ENCODE measurements at places on chromosomes 1 and 21.

DNA sequence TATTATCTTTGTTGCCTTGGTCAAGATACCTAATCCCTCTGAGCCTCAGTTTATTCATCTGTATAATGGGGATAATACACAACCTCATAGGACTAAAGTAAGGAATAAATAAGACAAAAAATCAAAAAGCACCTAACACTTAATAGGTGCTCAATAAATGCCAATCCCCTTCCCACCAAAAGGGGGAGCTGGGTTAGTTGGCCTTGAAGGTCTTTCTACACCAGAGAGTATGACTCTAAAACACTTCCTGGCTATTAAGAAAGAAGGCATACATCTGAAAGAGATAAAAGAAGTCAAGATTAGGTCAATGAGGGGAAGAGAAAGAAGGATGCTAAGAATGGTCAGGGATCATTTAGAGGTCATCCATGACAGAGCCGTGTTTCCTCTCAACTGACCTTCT lies 11.1 kb downstream of the VSIG8 start:
- DNase-seq = no peak

GRCh38 chr1:29177022-29177705 lies 4.5 kb downstream of the SRSF4 start:
- DNase-seq = no peak

- DNase-seq = no peak
These were observed 503.8 kb upstream of the PLXNA2 start for GRCh38 chr1:208747979-208748378.

DNA sequence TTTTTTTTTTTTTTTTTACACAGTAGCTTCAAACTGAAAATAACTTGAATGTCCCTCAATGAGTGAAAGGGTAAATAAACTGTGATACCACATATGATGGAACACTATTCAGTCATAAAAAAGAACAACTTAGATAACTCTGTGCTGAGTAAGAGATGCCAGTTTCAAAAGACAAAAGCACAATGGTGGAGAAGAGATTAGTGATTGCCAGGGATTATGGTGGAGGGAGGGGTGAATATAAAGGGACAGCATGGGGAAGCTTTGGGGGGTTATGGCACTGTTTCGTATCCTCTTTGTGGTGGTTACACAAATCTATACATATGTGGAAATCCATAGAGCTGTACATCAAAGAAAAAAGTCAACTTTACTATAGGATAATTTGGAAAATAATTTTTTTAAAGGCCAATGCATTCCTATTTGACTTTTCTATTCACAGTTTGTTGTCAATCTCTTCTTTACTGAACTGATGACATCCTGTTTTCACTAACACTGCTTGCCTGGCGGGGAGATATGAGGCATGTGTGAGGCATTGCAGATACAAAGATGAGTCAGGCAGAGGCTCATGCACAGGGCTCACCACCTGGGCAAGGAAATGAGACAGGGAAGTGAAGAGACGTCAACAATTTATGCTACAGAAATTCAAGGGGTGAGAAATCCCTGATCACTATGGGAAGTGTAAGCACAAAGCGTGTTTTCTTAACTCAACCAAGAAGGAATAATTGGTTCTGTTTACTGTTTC lies 302.7 kb downstream of the DUSP10 start:
- no peak for DNase-seq

DNA sequence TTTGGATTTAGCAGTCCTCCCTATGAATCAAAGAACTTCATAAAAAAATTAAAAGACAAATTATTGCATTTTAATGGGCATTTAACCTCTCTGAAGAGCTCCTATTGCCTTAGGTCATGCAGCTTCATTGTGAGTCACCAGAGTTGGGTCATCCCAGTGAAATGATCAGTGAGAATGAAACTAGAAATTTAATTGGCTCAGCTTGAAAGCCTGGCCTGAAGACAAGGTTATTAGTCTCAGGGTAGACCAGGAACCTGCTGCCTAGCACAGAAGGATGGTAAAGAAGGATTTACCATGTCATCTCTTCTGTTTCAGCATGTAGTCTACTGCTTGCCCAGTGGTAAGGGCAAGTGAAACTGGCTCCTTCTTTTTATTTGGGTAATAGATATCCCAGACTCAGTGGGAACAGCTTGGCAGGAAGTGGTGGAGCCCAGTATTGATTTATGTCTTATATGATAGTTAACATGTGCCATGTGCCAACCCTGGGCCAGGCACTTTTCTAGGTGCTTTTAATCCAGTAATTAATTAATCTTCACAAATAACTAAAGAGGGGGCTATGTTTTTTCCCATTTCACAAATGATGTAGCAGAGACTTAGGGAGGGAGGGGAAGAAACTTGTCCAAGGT lies 23.6 kb downstream of the LAMC2 start:
- DNase-seq = no peak

DNA sequence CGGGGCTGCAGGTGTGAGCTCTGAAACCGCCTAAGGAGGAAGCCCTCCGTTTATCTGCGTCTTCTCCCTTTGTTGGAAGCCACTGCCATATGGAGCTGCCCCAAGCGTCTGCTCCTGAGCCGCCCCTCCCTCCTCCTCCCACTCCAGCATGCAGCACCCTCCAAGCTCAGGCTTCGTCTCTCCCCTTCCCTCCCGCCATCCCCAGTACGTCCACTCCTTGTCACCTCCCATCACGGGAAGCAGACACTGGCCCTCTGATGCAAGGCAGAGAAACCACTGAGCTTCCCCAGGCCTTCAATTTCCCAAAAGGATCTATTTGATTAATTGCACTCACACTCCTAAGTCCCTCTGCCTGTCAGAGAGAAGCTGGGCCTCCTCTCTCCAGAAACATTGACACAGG lies 52.5 kb downstream of the NFASC start:
- no peak for DNase-seq

- no peak for DNase-seq
These were observed 89.3 kb upstream of the AKT3 start for GRCh38 chr1:243939167-243939848.

DNA sequence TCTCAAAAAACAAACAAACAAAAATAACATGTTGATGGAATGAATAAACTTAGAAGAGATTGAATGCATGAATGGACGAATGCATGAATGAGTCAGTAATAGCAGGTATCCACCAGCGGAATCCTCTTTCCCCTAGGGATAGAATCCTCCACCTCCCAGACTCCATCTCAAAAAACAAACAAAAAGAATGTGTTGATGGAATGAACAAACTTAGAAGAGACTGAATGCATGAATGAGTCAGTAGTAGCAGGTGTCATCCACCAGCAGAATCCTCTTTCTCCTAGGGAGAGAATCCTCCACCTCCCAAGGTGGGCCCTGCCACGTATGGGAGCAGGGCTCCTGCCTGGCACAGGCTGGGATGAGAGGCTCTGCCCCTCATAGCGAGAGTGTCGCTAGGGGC lies 26.8 kb upstream of the RNF19B start:
- no peak for DNase-seq

- DNase-seq = no peak
These were observed 22.0 kb downstream of the MYOM3 start for GRCh38 chr1:24089743-24090555.

DNA sequence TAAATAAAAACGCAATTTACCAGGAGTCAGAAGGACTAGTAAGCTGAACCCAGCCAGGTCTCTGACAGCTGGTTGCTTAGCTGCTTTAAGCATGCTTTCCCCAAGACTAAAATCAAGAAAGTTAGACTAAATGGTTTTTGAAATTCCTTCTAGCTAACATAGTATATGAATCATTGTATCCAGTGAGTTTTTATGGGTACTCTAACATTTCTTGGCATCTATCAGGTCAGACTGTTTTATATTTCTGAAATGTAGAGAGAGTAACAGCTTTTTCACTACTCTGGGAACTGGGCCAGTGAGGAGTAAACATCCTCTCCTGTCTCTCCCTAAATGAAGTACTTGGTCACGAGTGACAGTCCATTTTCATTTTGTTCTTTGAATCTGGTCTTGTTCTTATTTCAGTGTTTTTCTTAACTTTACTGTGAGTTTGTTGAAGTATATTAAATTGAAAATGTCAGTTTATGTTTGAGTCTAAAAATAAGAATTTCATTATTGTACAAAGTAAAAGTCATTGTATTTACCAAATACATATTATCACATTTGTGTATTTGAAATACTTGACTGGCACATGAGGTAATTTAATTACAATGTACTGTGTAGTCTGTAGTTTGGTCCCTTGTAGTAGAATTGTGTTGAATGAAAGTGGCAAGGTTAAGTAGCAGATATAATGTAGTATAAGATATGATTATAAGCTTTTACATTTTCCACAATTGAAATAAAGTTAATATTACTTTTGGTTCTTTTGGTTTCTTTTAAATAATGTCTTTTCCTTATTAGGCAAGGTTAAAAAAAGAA lies 47.6 kb downstream of the PKN2 start:
- no peak for DNase-seq

- no peak for DNase-seq
These were observed 143.3 kb downstream of the GREM2 start for GRCh38 chr1:240468656-240469055.

GRCh38 chr1:59990470-59990869 lies 63.9 kb upstream of the CYP2J2 start:
- no peak for DNase-seq

GRCh38 chr1:86441581-86441980 lies 17.6 kb downstream of the CLCA2 start:
- DNase-seq = no peak

DNA sequence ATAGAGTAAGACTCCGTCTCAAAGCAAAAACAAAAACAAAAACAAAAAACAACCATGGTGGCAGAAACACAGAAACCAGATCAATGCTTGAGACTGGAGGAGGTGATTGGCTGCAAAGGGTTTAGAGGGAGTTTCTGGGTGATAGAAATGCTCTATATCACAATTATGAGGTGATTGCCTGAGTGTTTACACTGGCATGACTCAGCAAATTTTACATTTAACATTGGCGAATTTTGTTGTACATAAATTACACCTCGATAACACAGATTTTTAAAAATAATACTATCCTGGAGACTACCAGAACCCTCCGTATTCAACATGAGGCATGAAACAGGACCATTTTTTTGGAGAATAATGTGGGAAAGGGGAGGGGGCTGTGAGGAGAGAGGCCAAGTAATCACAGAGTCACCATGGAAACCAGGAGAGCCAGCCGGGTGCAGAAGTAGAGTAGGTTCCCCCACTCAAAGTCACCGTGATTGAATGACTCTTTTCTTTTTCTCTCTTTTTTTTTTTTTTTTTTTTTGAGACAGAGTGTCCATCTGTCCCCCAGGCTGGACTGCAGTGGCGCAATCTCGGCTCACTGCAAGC lies 24.3 kb downstream of the HEYL start:
- no peak for DNase-seq

DNA sequence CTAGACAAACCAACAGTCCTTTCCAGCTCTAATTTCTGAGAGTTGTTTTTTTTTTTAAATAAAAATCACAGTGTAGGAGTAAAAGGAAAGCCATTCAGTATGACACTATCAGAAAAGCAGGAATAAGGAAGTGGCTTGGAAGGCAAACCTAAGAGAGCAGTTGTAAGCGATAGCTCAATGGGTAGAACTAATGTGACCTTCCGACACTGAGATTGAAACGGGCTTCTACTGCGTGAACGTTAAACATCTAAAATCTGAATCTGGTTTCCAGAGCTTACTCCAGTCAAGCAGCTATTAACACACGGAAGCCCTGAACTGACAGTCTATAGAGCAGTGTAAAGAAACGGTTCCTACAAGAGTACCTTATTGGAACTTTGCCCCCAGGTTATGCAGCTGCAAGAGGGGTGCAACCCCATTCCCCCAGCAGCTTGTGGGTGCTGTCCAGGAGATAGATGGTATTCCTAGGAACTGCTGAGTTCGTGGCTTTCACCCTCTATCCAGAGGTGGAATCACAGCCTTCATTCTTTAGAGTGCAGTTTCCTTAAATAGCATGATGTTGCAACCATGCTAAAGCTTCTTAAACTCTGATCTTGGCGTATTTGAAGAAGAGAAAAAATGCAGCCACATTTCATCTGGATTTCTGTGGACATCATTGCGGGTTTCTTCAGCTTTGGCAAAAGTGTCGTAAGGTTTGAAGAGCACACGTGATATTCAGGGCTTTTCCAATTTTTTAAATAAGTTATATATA lies 3.3 kb upstream of the IRF2BP2 start:
- DNase-seq = no peak

GRCh38 chr1:199573047-199573446 lies 454.5 kb upstream of the NR5A2 start:
- DNase-seq = no peak

DNA sequence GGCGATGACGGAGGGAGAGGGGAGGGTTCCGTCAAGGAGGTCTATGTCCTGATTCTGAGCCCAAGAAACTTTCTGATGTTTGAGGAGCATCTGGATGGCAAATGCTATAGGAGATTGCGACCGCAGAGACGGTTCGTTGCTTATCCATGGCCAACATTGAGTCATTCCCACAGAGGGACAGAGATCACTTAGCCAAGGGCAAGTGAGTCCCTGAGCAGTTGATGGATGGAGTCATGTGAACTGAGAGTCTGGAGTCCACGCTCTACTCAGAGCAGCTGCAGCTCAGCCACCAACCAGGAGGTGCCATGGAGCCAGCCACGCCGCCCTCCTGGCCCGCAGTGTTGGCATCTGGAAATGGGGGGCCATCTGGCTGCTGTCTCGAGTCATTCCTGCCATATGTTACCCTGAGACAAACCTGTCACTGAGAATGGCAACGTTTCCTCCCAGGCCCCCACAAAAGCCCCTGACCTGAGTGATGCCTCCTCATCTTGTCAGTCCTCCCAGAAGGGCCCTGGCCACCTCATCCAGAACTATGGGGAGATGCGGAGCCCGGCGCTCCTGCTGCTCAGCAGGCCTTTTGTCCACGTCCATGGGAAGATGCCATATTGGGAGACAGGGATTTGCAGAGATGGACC lies 58.6 kb downstream of the ATP5PO start:
- no peak for DNase-seq

GRCh38 chr1:166133857-166134256 lies 32.9 kb downstream of the FAM78B start:
- no peak for DNase-seq

GRCh38 chr21:38181096-38181495 lies 75.7 kb upstream of the KCNJ15 start:
- DNase-seq = no peak

DNA sequence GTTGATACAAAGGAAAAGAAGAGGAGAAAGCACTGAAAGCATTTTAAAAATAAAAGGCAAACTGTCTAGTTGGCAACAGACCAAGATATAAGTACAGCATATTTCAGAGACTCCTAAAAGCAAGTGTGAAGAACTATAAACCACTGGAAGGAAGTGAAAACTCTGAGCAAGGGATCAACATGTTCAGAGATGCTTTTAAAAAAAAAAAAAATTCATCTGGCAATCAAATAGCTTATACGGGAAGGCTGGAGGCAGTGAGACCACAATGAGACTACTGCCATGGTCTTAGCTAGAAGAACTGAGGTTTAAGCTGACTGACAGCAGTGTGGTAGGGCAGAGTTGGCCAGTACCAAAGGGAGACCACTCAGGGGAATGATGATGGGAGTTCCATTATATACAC lies 124.3 kb downstream of the VAV3 start:
- DNase-seq = no peak

Data from activated naive CD8-positive, alpha-beta T cell treated with anti-CD3 and anti-CD28 coated beads, Interleukin-2, amount 10 ng/mL, durations not matched to agents 7 days and 5 days (primary cell).